ENCODE measurements at places on chromosomes 2 and 18. TPM values are rescaled to one million over a fixed set of nuclear protein-coding genes. Genes with fewer than 3 reads are reported as not detected.

GAL3ST2 gene
- 0.16 TPM for total RNA-seq

CD207 gene
- not detected for total RNA-seq

AUP1 gene
- total RNA-seq: 219 TPM

ABHD1 gene
- total RNA-seq: 0.33 TPM

C1QL2 gene
- total RNA-seq: not detected

ANKRD62 gene
- not detected for total RNA-seq

DNA sequence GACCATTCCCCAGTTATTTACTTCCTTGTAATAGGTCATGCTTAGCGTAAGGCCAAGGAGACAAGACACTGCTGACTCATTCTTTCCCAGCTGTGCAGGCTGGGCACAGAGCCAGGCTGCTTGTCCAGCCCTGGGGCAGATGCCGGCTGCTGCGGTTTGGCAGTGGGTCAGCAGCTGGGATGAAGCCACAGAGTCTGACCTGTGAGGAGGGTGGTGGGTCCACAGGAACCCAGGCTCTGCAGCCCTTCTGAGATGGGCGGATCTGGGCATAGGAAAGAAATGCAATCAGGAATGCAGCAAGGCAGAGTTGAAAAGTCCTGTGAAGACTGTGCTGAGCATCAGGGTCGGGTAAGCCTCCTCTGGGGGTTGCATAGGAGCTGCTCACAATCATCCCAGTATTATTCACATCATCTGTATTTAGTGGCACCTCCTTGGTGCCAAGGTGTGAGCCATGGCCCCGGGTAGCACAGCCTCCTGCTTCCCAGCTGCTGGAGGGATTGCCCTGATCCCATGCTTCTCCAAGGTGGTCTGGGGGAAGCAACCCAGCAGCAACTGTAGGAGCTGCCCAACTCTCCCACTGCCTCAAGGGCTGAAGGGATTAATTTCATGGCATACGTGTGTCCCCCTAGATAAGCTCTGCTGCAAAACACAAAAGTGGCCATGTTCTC is 139.0 kb downstream of the DDX1 start:
- H3K36me3 ChIP-seq: no peaks in the 10 kb centered on the region
- no peak overlapping the region for H3K4me3 ChIP-seq
- no peak for DNase-seq
- H3K4me1 ChIP-seq: no peaks in the 10 kb centered on the region

GRCh38 chr2:64401529-64401880 is 52.5 kb upstream of the LGALSL start:
- no peaks in the 10 kb centered on the region for H3K4me1 ChIP-seq
- no peak for DNase-seq
- no peak overlapping the region for H3K27ac ChIP-seq
- no peaks in the 10 kb centered on the region for H3K27me3 ChIP-seq
- no peak overlapping the region for H3K4me3 ChIP-seq
- no peaks in the 10 kb centered on the region for H3K36me3 ChIP-seq

DNA sequence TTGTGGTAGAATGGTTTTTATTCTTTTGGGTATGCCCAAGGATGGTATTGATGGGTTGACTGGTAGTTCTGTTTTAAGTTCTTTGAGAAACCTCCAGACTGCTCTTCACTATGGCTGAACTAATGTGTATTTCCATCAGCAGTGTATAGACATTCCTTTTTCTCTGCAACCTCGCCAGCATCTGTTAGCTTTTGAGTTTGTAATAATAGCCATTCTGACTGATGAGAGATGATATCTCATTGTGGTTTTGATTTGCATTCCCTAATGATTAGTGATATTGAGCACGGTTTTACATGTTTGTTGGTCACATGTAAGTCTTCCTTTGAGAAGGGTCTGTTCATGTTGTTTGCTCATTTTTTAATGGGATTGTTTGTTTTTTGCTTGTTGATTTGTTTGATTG is 1348.7 kb upstream of the NXPH2 start:
- H3K36me3 ChIP-seq: no peaks in the 10 kb centered on the region
- no peak overlapping the region for H3K27ac ChIP-seq
- no peak overlapping the region for H3K4me3 ChIP-seq
- H3K27me3 ChIP-seq: no peaks in the 10 kb centered on the region

DNA sequence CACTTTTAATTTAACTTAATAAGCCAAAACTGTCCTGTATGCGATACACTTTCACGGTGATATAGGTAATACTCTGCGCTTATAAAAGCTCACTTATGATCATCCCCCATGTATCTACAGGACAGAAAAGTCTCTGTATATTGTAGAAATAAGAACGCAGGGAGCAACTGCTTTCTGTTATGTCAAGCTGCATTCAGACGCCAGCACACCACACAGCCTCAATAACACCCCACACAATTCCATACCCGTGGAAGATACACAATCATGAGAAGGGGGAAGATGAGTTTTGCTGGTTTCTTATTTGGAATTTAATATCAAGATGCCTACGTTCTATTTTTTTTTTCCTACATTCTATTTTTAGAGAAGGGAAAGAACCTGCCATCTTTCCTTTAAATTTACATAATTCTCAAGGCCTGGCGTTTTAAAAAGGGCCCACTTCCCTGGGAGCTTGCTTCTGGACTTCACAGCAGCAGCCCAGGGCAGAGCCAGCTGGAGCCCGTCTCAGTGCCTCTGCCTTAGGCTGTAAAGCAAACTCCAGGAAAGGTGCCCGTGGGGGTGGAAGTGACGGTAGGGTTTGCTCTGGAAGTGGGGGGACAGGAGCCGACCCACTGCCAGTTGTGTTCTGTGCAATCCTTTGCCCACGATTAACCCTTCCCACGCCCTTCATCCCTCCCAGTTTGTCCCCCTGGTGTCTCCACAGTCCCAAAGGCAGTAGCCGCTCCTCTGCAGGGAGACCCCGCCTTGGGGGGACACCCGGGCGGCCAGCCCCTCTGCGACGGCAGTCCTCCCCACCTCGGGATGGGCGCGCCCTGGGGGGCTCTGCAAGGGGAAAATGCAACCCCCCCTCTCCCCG is 5.3 kb downstream of the PTGR3 start:
- H3K4me3 ChIP-seq: no peak overlapping the region
- H3K27ac ChIP-seq: no peak overlapping the region
- DNase-seq: no peak
- no peaks in the 10 kb centered on the region for H3K27me3 ChIP-seq
- peaks cover 33% of the 10 kb centered on the region for H3K4me1 ChIP-seq

DNA sequence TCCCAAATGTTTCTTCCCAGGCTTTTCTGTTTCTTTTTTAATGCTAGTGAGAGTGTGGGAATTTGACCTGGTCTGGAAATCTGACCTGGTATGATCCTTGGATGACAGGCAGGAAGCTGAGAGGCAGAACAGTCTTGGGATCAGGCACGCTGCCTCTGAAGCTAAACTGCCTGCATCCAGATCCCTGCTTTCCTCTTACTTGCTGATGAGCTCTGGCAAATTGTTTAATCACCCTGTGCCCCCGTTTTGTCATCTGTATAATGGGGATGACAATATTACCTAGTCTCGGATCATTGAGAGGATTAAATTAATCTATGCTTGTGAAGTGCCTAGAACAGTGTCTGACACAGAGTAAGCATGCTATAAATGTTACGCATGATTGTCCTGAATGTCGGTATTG is 3.3 kb downstream of the KLHL23 start:
- peaks cover 10% of the 10 kb centered on the region for H3K4me1 ChIP-seq
- no peak overlapping the region for H3K27ac ChIP-seq
- H3K27me3 ChIP-seq: peaks cover 9% of the 10 kb centered on the region
- DNase-seq: no peak
- no peak overlapping the region for H3K4me3 ChIP-seq

DNA sequence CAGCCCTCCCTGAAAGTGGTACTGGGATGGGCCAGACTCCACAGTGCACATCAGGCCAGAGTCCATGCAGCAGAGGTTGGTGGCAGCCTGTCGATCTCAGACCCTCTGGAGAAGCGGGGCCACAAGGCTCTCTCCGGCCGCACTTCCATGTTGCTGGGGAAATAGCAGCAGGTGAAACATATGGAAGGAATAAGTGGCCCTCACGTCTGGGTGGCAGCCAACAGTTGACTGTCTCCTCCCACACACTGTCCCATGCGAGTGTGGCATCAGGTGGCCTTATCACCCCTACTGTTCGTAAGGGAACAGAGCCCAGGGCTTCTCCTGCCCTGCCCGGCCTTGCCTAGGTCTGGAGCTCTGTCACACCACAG is 58.1 kb upstream of the FOSL2 start:
- DNase-seq: no peak
- no peak overlapping the region for H3K27ac ChIP-seq
- no peak overlapping the region for H3K4me3 ChIP-seq
- no peaks in the 10 kb centered on the region for H3K4me1 ChIP-seq
- H3K27me3 ChIP-seq: no peaks in the 10 kb centered on the region

GRCh38 chr2:142058149-142058548 is 72.7 kb downstream of the LRP1B start:
- DNase-seq: no peak
- H3K27me3 ChIP-seq: no peaks in the 10 kb centered on the region
- no peak overlapping the region for H3K27ac ChIP-seq
- H3K4me1 ChIP-seq: no peaks in the 10 kb centered on the region
- H3K36me3 ChIP-seq: no peaks in the 10 kb centered on the region

DNA sequence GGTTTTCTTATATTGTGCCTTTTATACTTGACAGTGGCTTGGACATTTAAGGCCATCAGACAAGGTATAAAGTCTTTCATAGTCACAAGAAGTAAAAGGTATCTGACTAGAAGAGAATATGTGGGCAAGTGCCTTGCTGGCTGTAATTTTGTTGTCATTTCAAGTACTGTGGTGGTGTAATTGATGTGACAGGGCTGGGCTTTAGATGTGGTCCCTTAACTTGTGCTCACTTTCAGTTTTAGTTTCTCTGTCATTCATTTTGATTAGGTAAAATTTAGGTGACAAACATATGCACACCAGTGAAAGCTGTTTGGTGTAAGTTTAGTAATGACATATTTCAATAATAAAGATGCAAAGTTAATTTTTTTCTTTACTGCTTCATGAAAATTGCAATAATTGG is 31.2 kb upstream of the TBR1 start:
- H3K4me1 ChIP-seq: peaks cover 5% of the 10 kb centered on the region
- DNase-seq: no peak
- H3K27ac ChIP-seq: no peak overlapping the region
- H3K36me3 ChIP-seq: no peaks in the 10 kb centered on the region
- H3K27me3 ChIP-seq: no peaks in the 10 kb centered on the region
- no peak overlapping the region for H3K4me3 ChIP-seq

GRCh38 chr2:2755990-2756389 is 424.9 kb upstream of the MYT1L start:
- no peak for DNase-seq
- H3K4me1 ChIP-seq: no peaks in the 10 kb centered on the region
- no peaks in the 10 kb centered on the region for H3K36me3 ChIP-seq
- H3K27me3 ChIP-seq: no peaks in the 10 kb centered on the region
- H3K27ac ChIP-seq: no peak overlapping the region

DNA sequence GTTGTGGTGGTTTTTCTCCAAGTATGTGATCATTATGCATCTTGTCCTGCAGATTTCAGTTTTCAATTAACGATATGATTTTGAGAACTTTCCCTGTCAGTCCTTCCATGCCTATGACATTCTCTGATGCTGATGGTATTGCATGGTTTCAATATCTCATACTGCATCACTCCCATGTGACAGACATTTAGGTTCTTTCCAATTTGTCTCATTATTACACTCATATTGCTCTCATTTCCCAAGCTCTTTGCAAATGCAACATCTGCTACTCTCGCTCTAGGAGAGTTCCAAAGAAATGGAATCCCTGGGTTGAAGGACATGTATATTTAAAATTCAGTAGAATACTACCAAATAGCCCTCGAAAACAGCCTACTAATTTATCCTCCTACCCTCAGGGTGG is 125.5 kb downstream of the MARCHF4 start:
- H3K4me1 ChIP-seq: no peaks in the 10 kb centered on the region
- no peak for DNase-seq
- no peaks in the 10 kb centered on the region for H3K27me3 ChIP-seq
- no peak overlapping the region for H3K27ac ChIP-seq
- no peak overlapping the region for H3K4me3 ChIP-seq
- no peaks in the 10 kb centered on the region for H3K36me3 ChIP-seq

DNA sequence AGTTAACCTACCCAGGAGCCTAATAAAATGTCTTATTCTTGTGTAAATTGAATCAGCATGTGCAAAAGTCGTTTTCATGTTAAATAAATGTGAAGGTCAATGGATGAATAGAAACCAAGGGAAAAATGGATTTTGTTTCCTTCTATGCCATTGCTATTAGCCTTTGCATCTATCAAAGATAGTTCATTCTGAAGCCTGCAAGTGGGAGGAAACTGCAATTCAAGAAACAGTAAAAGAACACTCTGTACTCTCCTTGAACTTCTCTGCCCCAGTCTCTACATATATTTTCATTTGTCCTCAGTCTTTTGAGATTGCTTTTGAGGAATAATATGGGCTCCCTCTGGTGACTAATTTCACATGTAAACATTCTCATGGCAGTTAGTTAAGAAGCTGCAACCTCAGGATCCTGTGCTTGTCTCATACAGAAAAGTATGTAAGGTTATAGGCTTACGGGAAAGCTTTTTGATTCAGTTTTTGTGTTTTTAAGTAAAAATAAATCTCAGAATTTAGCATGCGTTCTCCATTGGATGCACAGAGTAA is 1590.0 kb upstream of the LRRTM1 start:
- H3K4me3 ChIP-seq: no peak overlapping the region
- no peak overlapping the region for H3K27ac ChIP-seq
- no peak for DNase-seq
- no peaks in the 10 kb centered on the region for H3K36me3 ChIP-seq

- peaks cover 73% of the 10 kb centered on the region for H3K4me1 ChIP-seq
- H3K4me3 ChIP-seq: no peak overlapping the region
- H3K36me3 ChIP-seq: peaks cover 8% of the 10 kb centered on the region
- H3K27me3 ChIP-seq: no peaks in the 10 kb centered on the region
Observed at GRCh38 chr2:105822186-105822585, 77.5 kb downstream of the NCK2 start.

DNA sequence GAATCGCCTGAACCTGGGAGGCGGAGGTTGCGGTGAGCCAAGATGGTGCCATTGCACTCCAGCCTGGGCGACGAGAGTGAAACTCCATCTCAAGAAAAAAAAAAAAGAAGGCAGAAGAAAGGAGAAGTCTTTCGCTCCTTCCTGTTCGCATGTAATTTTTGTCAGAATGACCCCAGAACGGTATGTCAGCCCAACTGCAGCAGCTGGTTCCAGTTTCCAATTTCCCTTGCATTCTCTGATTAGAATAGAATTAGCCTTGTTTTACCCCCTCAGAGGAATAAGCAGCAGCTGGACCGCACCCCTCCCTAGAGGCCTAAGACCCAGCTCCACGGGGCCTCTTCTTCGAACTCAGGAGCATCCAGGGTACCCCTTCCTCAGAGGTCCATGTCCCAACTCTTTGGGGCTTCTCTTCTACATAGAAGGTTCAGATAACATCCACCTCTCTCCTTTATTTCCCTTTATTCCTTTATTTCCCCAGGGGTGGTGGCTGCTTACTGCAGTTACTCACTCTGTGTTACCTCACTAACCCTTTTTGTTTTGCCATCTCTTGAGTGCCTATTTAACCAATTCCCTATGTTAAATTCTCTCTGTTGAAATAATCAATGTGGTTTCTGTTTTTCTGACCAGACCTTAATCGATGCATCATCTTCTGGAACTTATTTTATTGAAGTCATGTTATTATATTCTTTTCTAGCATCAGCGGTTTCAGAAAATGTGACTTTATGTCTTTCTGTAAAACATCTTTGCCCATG is 7.2 kb upstream of the PUM2 start:
- no peak for DNase-seq
- H3K27me3 ChIP-seq: no peaks in the 10 kb centered on the region
- peaks cover 1% of the 10 kb centered on the region for H3K4me1 ChIP-seq
- H3K27ac ChIP-seq: no peak overlapping the region

Data from CD8-positive, alpha-beta memory T cell (primary cell).